ENCODE measurements at places on chromosomes 3 and 15. TPM values are rescaled to one million over a fixed set of nuclear protein-coding genes. Genes with fewer than 3 reads are reported as not detected.

The ABI3BP gene
- not detected for total RNA-seq

GRCh38 chr3:144636833-144637232, 665.2 kb downstream of the DIPK2A start:
- H3K4me3 ChIP-seq: no peak overlapping the region
- H3K36me3 ChIP-seq: no peaks in the 10 kb centered on the region
- DNase-seq: peak; percentile 73
- no peaks in the 10 kb centered on the region for H3K27me3 ChIP-seq
- H3K4me1 ChIP-seq: no peaks in the 10 kb centered on the region

GRCh38 chr3:150327678-150328653, 80.1 kb upstream of the TSC22D2 start:
- H3K27me3 ChIP-seq: no peaks in the 10 kb centered on the region
- H3K27ac ChIP-seq: peak overlapping the region; percentile 15
- H3K4me3 ChIP-seq: no peak overlapping the region
- peaks cover 55% of the 10 kb centered on the region for H3K4me1 ChIP-seq

GRCh38 chr15:35496585-35496984, 49.4 kb downstream of the DPH6 start:
- no peak for DNase-seq
- peaks cover 7% of the 10 kb centered on the region for H3K4me1 ChIP-seq
- no peak overlapping the region for H3K4me3 ChIP-seq
- no peaks in the 10 kb centered on the region for H3K27me3 ChIP-seq

GRCh38 chr3:124815781-124816180, 71.4 kb downstream of the ITGB5 start:
- H3K36me3 ChIP-seq: peaks cover 3% of the 10 kb centered on the region
- H3K4me1 ChIP-seq: peaks cover 60% of the 10 kb centered on the region
- no peak for DNase-seq
- no peak overlapping the region for H3K4me3 ChIP-seq
- H3K27ac ChIP-seq: peak overlapping the region; percentile 92
- no peaks in the 10 kb centered on the region for H3K27me3 ChIP-seq

- no peak for DNase-seq
- H3K36me3 ChIP-seq: no peaks in the 10 kb centered on the region
- H3K4me1 ChIP-seq: no peaks in the 10 kb centered on the region
- H3K4me3 ChIP-seq: no peak overlapping the region
Observed at GRCh38 chr3:147113293-147114044, 292.9 kb downstream of the ZIC4 start.

DNA sequence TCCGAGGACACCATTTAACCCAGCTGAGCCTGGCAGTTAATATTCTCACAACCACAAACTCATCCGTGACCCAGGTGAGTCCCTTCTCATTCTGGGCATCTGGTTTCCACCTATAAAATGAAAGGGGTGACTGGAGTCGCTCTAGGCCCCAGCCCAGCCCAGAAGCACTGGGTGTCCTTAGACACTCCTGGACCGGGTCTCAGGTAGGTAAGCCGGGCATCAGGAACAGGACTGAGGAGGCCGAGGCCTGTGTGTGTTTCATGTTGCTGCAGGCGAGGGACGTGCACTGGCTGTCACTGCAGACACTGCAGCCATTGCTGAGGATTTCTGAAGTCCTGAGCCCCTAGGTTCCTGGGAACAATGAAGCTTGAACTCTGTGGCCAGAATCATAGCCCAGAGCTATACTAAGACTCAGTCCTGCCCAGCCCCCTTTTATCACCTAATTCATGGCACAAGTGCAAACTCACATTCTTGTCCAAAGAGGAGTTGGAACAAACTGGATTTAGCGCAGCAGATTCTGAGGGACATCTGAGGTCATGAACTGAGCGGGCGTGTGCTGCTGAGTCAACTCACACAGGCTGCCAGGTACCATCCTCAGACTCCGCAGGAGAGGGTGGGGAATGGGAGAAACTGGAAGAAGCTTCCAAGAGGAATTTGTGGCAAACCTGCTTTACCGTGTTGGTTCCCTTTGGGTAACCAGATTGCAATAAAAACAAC, 184.9 kb downstream of the FAM43A start:
- H3K27ac ChIP-seq: no peak overlapping the region
- H3K4me1 ChIP-seq: peaks cover 28% of the 10 kb centered on the region
- H3K27me3 ChIP-seq: no peaks in the 10 kb centered on the region

The CD80 gene
- not detected for total RNA-seq

GRCh38 chr15:49135911-49136310, 19.5 kb downstream of the COPS2 start:
- H3K27ac ChIP-seq: no peak overlapping the region
- H3K4me3 ChIP-seq: no peak overlapping the region
- H3K4me1 ChIP-seq: no peaks in the 10 kb centered on the region
- H3K36me3 ChIP-seq: no peaks in the 10 kb centered on the region

The RFX7 gene
- total RNA-seq: 8.7 TPM

DNA sequence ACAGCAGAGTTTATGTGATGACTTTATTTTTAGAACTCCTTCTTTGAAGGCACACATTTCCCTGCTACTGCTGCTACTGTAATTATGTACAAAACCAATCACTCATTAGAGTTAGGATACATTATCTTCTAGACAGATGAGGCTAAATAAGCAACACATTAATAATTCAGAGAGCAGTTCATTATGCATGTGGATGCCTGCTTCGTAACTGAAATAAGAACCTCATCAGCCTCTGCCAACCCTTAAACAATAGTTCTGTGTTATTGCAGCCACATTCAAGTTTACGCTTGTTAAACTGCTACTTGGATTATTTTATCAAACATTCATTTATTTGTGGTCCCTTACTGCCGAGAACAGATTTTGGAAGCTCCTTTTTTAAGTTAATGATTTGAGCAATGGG, 52.5 kb upstream of the C15orf61 start:
- no peak for DNase-seq
- H3K36me3 ChIP-seq: no peaks in the 10 kb centered on the region

DNA sequence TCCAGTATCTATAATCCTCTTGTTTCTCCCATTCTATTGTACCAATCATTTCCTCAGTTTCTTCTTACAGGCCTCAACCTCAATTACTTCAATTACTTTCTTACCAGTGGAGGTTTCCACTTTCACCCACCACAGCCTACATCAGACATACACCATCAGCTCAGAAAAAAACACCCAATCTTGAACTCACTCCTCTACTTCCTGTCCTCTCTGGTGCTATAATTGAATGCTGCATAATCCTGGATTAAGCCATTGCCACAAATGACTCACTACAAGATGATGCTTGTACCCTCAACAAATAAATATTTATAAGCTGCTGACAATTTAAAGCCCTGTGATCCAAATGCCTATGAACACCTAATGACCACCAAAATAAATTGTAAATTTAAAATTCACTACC, 18.5 kb downstream of the RYK start:
- H3K27me3 ChIP-seq: no peaks in the 10 kb centered on the region
- no peaks in the 10 kb centered on the region for H3K36me3 ChIP-seq
- H3K4me3 ChIP-seq: no peak overlapping the region
- no peak for DNase-seq

- H3K4me3 ChIP-seq: no peak overlapping the region
- H3K4me1 ChIP-seq: no peaks in the 10 kb centered on the region
- no peaks in the 10 kb centered on the region for H3K36me3 ChIP-seq
- no peak for DNase-seq
Observed at GRCh38 chr3:173876476-173876875, 478.9 kb downstream of the NLGN1 start.

GRCh38 chr3:52874160-52874701, 23.1 kb downstream of the STIMATE start:
- no peaks in the 10 kb centered on the region for H3K36me3 ChIP-seq
- no peak overlapping the region for H3K27ac ChIP-seq
- H3K27me3 ChIP-seq: no peaks in the 10 kb centered on the region
- no peak overlapping the region for H3K4me3 ChIP-seq
- H3K4me1 ChIP-seq: peaks cover 12% of the 10 kb centered on the region
- no peak for DNase-seq

DNA sequence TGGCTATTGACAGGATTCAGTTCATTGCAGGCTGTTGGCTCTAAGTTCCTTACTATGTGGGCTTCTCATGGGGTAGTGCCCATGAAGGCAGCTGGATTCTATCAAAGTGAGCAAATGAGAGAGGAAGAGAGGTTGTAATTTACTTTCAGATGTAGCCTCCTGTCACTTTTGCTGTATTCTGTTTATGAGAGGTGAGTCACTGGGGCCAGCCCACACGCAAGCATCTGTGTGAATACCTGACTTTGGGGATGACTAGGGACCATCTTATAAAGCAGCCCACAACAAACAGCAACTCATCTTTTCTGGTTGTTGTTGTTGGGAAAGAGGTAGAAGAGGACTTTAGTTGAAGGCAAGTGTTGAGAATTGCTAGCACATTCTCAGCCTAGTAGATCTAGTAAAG, 506.3 kb upstream of the GRM7 start:
- H3K4me3 ChIP-seq: no peak overlapping the region
- no peak overlapping the region for H3K27ac ChIP-seq
- no peaks in the 10 kb centered on the region for H3K4me1 ChIP-seq
- no peaks in the 10 kb centered on the region for H3K36me3 ChIP-seq

GRCh38 chr15:58454950-58455401, 23.2 kb downstream of the LIPC start:
- no peaks in the 10 kb centered on the region for H3K36me3 ChIP-seq
- no peaks in the 10 kb centered on the region for H3K27me3 ChIP-seq
- no peak overlapping the region for H3K27ac ChIP-seq
- peaks cover 26% of the 10 kb centered on the region for H3K4me1 ChIP-seq
- no peak overlapping the region for H3K4me3 ChIP-seq

The PSTPIP1 gene
- total RNA-seq: not detected

GRCh38 chr3:167811031-167811430, 75.5 kb downstream of the SERPINI1 start:
- H3K36me3 ChIP-seq: no peaks in the 10 kb centered on the region
- H3K4me1 ChIP-seq: peaks cover 20% of the 10 kb centered on the region
- no peak overlapping the region for H3K27ac ChIP-seq
- H3K27me3 ChIP-seq: no peaks in the 10 kb centered on the region

The HDAC11 gene
- total RNA-seq: 10.9 TPM

The ZBED2 gene
- total RNA-seq: 0.14 TPM

DNA sequence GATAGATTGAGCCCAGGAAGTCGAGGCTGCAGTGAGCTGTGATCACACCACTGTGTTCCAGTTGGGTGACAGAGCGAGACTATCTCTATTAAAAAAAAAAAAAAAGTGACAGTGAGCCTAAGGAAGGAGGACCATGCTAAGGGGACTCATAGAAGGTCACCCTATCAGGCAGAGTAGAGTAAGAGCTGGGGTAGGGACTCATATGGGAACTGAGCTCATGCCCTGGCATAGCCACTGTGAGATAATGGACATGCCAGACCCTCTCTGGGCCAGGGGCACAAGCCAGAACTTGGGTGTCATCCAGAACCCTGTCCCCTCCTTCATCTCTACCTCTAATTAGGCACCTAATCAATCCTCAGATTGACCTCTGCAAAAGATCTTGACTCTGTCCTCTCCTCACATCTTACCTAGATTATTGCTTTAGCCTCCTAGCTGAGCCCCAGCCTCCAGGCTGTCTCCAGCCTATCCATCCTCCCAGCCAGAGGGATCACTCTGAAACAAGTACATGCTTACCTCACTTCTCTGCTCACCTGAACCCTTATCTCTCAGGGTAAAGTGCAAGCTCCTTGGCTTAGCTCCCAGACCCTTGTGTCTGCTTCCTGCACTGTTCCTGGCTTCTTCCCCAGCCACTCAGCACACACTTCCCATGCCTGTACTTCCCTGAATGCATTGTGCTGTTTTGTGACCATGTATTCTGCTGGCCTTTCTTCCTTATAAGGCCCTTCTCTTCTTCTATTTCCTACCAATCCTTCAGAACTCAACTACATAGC, 76.4 kb downstream of the DAPK2 start:
- peaks cover 16% of the 10 kb centered on the region for H3K4me1 ChIP-seq
- H3K36me3 ChIP-seq: no peaks in the 10 kb centered on the region

DNA sequence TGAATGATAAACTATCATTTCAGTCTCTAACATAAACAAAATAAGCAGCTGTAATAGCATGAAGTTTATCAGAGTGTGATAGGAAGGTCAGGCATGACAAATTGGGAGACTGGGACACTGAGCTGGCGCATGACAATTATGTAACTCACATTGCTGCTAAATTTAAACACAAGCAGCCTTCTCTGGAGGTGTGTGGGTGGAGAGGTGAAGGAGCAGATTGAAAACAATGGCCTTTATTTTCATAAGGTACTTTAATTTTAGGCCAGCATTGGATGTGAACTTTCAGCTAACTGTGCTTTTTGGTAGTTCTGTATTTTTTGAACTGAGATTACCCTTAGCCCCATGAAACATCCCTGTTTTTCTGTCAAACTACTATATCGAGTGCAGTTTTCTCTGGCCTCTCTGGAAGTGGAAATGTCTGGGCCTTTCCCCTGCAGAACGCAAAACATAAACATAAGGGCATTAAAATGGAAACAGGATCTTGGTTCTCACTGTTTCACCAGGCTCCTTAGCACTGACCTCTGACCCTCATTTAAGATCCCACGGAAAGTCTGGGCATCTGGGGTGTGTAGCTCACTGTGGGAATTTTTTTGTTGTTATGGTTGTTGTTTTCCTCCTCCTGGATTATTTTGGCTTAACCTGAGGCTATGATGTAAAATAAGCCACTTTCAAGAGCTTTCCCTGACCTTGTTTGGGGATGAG, 160.1 kb upstream of the DPH6 start:
- no peak for DNase-seq
- H3K36me3 ChIP-seq: no peaks in the 10 kb centered on the region
- H3K4me3 ChIP-seq: no peak overlapping the region
- H3K27me3 ChIP-seq: no peaks in the 10 kb centered on the region
- peak overlapping the region; percentile 62 for H3K27ac ChIP-seq

The GOLGA8J gene
- not detected for total RNA-seq

DNA sequence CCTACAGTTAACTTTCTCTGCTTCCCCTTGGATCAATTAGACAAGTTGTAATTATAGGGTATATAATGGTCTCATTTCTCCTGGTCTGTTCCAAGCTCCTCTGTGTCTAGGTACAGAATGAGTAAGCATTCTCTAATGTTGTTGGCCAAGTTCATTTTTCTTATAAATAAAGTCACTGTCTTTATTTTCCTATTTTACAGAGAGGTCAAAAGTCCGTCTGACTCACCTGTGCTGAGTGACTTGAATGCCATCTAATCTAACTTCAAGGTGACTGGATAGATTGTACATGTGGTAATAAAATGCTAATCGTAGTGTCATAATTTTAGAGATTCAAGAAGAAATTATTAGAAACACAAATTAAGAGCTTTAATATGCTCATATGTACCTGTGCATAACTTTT, 500.2 kb downstream of the PDCD6IP start:
- H3K4me1 ChIP-seq: no peaks in the 10 kb centered on the region
- H3K4me3 ChIP-seq: no peak overlapping the region
- H3K36me3 ChIP-seq: no peaks in the 10 kb centered on the region

- no peak overlapping the region for H3K4me3 ChIP-seq
- no peaks in the 10 kb centered on the region for H3K27me3 ChIP-seq
- no peak overlapping the region for H3K27ac ChIP-seq
- no peak for DNase-seq
- H3K4me1 ChIP-seq: no peaks in the 10 kb centered on the region
Observed at GRCh38 chr3:175399156-175399840, 540.2 kb downstream of the NAALADL2 start.

GRCh38 chr3:77055841-77056341, 16.0 kb downstream of the ROBO2 start:
- no peaks in the 10 kb centered on the region for H3K4me1 ChIP-seq
- no peak overlapping the region for H3K27ac ChIP-seq
- no peak overlapping the region for H3K4me3 ChIP-seq
- H3K36me3 ChIP-seq: no peaks in the 10 kb centered on the region
- DNase-seq: no peak

The AMIGO3 gene
- not detected for total RNA-seq

The SYNPR gene
- total RNA-seq: not detected

The NOX5 gene
- total RNA-seq: not detected

The PLA2G4D gene
- not detected for total RNA-seq

The TNFAIP8L3 gene
- total RNA-seq: 0.30 TPM

GRCh38 chr3:147669077-147669476, 259.9 kb downstream of the ZIC1 start:
- H3K36me3 ChIP-seq: no peaks in the 10 kb centered on the region
- no peak overlapping the region for H3K27ac ChIP-seq
- no peak overlapping the region for H3K4me3 ChIP-seq
- no peaks in the 10 kb centered on the region for H3K4me1 ChIP-seq

Measured in Caco-2 (cell line).